ENCODE measurements at places on chromosomes 2 and 18. TPM values are rescaled to one million over a fixed set of nuclear protein-coding genes. Genes with fewer than 3 reads are reported as not detected.

LBH gene
- total RNA-seq: 68.5 TPM

NGEF gene
- not detected for total RNA-seq

DNA sequence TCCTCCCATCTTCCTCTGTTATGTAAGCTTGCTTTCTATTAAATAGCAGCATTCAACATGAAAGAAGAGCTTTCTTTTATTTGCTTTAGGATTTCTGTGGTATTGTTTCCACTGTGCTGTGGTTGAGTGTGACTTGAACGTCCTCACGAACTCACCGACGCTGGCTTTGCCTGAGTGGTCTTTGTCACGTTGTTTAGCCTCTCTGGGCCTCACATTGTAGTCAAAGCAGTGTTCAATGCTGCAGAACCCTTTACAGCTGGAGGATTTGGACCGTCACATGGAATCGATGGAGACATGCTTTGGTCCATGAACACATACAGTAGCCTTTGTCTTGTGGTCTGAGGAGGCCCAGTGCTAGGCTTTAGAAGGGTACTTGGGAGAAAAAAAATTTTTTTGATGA, 66.3 kb downstream of the TANC1 start:
- DNase-seq: no peak

- no peak for DNase-seq
Observed at GRCh38 chr2:240989451-240990265, 8.8 kb upstream of the SNED1 start.

- no peak for DNase-seq
Observed at GRCh38 chr2:38465789-38466127, 88.7 kb upstream of the ATL2 start.

HAAO gene
- 0.56 TPM for total RNA-seq

GRCh38 chr2:206108713-206109112, 22.7 kb upstream of the INO80D start:
- no peak for DNase-seq

GPBAR1 gene
- total RNA-seq: 0.82 TPM

GRCh38 chr2:81483254-81483653, 1178.7 kb upstream of the LRRTM1 start:
- no peak for DNase-seq

DNA sequence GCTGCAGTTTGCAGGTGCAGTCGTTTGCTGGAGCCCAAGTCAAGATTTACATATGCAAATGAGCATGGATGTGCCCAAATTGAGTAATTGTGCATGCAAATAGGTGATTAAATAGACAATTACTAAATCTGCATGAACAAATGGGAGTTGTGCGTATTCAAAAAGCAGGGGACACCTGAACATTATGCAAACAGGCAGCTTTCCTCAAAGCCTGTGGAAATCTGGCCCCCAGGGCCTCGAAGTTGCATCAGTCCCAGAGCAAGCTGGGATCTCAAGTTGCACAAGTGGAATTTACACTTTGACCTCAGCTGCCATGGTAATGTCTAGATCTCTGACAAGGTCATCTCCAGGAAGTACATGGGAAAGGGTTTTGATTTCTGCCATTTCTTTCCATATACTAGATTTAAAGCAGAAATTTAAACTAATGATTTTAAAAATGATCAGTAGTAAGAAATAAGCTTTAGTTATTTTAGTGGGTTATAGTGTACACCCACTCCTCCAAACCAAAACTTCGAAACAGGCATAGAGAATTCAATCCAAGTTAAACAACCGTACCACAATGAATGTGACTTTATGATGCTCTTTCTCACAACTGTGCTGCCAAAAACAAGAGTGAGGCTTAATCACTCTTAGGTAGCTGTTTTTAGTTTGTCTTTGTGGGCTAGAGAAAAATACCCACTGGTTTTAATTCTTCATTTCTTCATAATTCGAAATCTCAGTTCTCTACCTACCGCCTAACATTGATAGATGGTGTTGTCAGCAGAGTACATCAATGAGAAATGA, 110.7 kb downstream of the RND3 start:
- no peak for DNase-seq

GRCh38 chr2:16150456-16151280, 210.3 kb downstream of the MYCN start:
- no peak for DNase-seq

GRCh38 chr2:100513650-100514049, 43.4 kb downstream of the NMS start:
- DNase-seq: no peak

DNA sequence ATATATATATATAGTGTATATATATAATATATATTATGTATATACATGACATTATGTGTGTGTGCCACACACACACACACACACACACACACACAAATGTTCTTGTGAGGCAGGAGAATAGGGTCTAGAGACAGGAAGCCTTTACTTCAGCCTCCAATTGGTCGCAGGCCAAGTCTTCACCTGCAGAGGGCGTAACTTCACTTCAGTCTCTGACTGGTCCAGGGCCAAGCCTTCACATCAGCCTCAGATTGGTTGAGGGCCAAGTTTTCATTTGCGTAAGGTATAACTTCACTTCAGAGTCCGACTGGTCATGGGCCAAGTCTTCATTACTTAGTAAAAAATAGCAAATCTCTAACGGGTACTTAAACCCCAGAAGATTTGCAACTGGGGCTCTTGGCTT, 13.2 kb upstream of the SS18 start:
- DNase-seq: peak; percentile 45

VWA3B gene
- not detected for total RNA-seq

SKA1 gene
- 45.6 TPM for total RNA-seq

DNA sequence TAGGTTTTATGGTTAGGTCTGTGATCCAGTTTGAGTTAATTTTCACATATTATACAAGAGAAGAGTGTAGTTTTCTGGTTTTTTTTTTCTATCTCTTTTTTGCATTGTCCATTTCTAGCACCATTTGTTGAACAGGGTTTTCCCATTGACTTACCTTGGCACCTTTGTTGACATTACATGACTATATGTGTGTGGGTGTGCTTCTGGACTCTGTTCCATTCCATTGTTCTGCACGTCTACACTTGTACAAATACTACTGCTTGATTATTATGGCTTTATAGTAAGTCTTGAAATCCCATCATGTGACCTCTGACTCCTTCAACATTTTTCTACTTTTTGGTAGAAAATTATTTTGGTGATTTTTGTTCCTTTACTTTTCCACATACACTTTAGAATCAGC, 38.7 kb downstream of the UBE2F start:
- DNase-seq: no peak

GATA6 gene
- total RNA-seq: not detected

CPLX4 gene
- total RNA-seq: not detected

- no peak for DNase-seq
Observed at GRCh38 chr2:148501545-148501944, 143.0 kb upstream of the EPC2 start.

- DNase-seq: no peak
Observed at GRCh38 chr2:103496850-103497249, 735.0 kb downstream of the TMEM182 start.

All from activated CD8-positive, alpha-beta memory T cell treated with anti-CD3 and anti-CD28 coated beads, Interleukin-2, amount 10 ng/mL, durations not matched to agents 7 days and 5 days (primary cell).